ENCODE measurements at places on chromosomes 4 and X. TPM values are rescaled to one million over a fixed set of nuclear protein-coding genes. Genes with fewer than 3 reads are reported as not detected.

Gene PAGE4
- total RNA-seq, result not detected

Gene SCML2
- 0.88 TPM for total RNA-seq

Gene FDCSP
- total RNA-seq, result 7.7 TPM

Gene GABRQ
- total RNA-seq, result not detected

Gene RNF128
- 1.6 TPM for total RNA-seq

Gene FATE1
- total RNA-seq, result not detected

Gene MFSD8
- 7.4 TPM for total RNA-seq

Gene IGSF1
- 0.48 TPM for total RNA-seq

Gene JADE3
- 3.3 TPM for total RNA-seq

Gene CTAG1A
- not detected for total RNA-seq

Gene ABCG2
- total RNA-seq, result 1.0 TPM

Gene RIBC1
- total RNA-seq, result 0.65 TPM
